ENCODE measurements at places on chromosomes 16 and 17.
A peak's percentile ranks its signal among the peaks of the same experiment; 100 is the strongest.

DNA sequence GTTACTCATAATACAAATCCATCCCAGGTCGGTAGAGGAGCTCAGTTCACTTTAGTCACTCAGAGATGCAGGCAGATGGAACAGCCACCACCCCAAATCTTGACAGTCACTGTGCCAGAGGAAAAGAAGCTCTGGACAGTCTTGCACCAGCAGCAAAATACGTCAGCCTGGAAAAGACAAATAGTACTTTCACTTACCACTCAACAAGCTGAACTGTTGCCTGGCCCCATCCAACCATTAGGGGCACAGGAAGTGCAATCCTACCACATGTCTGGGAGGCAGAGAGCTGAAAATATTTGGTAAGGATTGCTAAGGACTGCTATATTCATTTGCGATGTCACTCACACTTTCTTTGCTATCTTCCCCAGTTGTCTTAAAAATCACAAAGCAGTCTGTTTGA lies 239.1 kb upstream of the TOX3 start:
- H3K27me3 ChIP-seq, result peaks cover 16% of the 10 kb centered on the region
- H3K4me1 ChIP-seq, result no peaks in the 10 kb centered on the region
- H3K4me3 ChIP-seq, result no peak overlapping the region
- H3K36me3 ChIP-seq, result no peaks in the 10 kb centered on the region

DNA sequence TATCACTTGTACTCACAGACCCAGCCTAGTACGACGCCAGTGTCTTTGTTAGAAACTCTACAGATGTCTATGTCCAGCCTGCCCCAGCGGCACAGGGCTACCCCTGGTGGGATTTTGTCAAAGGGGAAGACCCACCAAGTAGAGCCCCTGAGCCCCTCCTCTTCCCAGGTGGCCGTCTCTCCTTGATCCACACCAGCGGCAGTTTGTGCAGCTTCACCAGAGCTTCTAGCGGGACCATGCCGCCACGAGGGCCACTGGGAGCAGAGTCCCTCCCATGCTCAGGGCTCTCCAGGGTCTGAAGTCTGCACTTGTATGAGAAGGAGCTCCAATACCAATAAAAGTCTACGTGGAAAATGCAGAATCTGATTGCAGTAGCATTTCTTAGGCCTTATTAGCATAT lies 157.1 kb downstream of the RPTOR start:
- DNase-seq, result no peak
- peaks cover 4% of the 10 kb centered on the region for H3K36me3 ChIP-seq
- H3K27me3 ChIP-seq, result no peaks in the 10 kb centered on the region
- no peak overlapping the region for H3K4me3 ChIP-seq
- no peak overlapping the region for H3K27ac ChIP-seq

DNA sequence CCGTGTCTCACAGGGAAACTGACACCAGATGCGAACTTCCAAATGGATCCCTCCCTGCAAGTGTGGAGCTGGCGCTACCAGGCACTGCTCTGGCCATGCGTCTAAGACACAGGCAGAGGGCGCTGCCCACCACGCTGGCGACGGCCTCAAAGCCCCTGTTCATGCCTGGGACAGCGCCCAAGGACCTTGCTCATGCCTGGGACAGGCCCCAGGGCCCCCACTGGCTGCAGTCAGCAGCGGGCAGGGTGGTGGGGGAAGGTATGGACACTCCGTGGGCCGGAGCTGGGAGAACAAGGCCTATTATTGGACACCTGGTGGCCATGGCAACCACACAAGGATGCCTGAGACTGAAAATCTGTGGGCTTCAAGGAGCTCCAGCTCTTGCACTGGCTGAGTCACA lies 8.8 kb downstream of the ZG16B start:
- no peaks in the 10 kb centered on the region for H3K36me3 ChIP-seq
- peaks cover 4% of the 10 kb centered on the region for H3K4me1 ChIP-seq
- no peak for DNase-seq
- no peak overlapping the region for H3K27ac ChIP-seq
- H3K27me3 ChIP-seq, result peaks cover 43% of the 10 kb centered on the region

- no peaks in the 10 kb centered on the region for H3K4me1 ChIP-seq
- no peak overlapping the region for H3K4me3 ChIP-seq
Measured at GRCh38 chr16:65480281-65481091, 358.6 kb upstream of the CDH11 start.

- no peak for DNase-seq
- H3K36me3 ChIP-seq, result peaks cover 11% of the 10 kb centered on the region
- peaks cover 75% of the 10 kb centered on the region for H3K4me1 ChIP-seq
- peak overlapping the region; percentile 98 for H3K27ac ChIP-seq
- H3K4me3 ChIP-seq, result peak overlapping the region; percentile 98
Measured at GRCh38 chr17:4940555-4941318, 669 bp downstream of the RNF167 start.
